ENCODE measurements at places on chromosomes 1 and 21. TPM values are rescaled to one million over a fixed set of nuclear protein-coding genes. Genes with fewer than 3 reads are reported as not detected.

SPATA46 gene
- not detected for total RNA-seq

NIBAN1 gene
- total RNA-seq: 0.81 TPM

RAVER2 gene
- 5.1 TPM for total RNA-seq

GCSAML gene
- not detected for total RNA-seq

ECE1 gene
- total RNA-seq: 63.1 TPM

RHBDL2 gene
- total RNA-seq: 2.1 TPM

SPATA21 gene
- 0.06 TPM for total RNA-seq

FDPS gene
- total RNA-seq: 161 TPM

CCDC27 gene
- not detected for total RNA-seq

EFNA1 gene
- 26.0 TPM for total RNA-seq

KRTAP13-2 gene
- not detected for total RNA-seq

NRDC gene
- total RNA-seq: 78.3 TPM

TLCD4 gene
- 12.4 TPM for total RNA-seq

ASCL5 gene
- 0.08 TPM for total RNA-seq

KCNH1 gene
- total RNA-seq: 2.1 TPM

FGR gene
- not detected for total RNA-seq

S100A9 gene
- total RNA-seq: 0.46 TPM

NT5C1A gene
- not detected for total RNA-seq

CYP4B1 gene
- not detected for total RNA-seq

LRRC38 gene
- total RNA-seq: not detected

NBPF4 gene
- total RNA-seq: 0.15 TPM

CD53 gene
- not detected for total RNA-seq

C1orf116 gene
- 6.9 TPM for total RNA-seq

MTFR1L gene
- 26.7 TPM for total RNA-seq

CR1L gene
- not detected for total RNA-seq

BEST4 gene
- 0.35 TPM for total RNA-seq

VCAM1 gene
- 0.03 TPM for total RNA-seq

OR2L3 gene
- not detected for total RNA-seq

KCNE2 gene
- total RNA-seq: not detected

Measured in A549 treated with Hydrocortisone at 1 μM for 4 hours (cell line).